ENCODE measurements at places on chromosomes 3 and 15.
A peak's percentile ranks its signal among the peaks of the same experiment; 100 is the strongest.

- DNase-seq = no peak
Measured at GRCh38 chr3:67685499-67685898, 31.1 kb upstream of the SUCLG2 start.

GRCh38 chr3:64494526-64494925 lies 193.3 kb downstream of the ADAMTS9 start:
- DNase-seq = no peak

GRCh38 chr3:32160706-32161214 lies 54.3 kb downstream of the GPD1L start:
- DNase-seq = no peak

GRCh38 chr3:98775459-98776139 lies 12.5 kb downstream of the ST3GAL6 start:
- DNase-seq = no peak

GRCh38 chr3:151979906-151980305 lies 106.5 kb downstream of the SUCNR1 start:
- DNase-seq = no peak

DNA sequence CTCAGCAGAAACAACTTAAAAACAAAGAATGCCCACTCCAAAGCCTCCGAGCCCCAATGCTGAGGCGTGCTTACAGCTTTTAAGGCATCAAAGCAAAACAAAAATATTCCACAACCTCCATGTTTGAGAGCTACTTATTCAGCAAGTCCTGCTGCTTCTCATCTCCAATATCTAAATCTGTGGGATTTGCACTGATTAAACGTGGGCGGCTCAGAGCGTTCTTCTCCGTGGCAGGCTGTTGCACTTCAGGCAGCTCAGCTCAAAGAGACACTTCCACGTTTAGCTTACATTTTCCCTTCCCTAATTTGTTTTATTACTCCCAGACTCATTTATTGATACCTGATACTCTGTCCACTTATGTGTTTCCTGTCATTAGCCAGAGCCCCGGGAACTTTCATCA lies 282.6 kb upstream of the MCTP2 start:
- no peak for DNase-seq

- no peak for DNase-seq
Measured at GRCh38 chr15:83991163-83991562, 244.4 kb upstream of the GOLGA6L4 start.

DNA sequence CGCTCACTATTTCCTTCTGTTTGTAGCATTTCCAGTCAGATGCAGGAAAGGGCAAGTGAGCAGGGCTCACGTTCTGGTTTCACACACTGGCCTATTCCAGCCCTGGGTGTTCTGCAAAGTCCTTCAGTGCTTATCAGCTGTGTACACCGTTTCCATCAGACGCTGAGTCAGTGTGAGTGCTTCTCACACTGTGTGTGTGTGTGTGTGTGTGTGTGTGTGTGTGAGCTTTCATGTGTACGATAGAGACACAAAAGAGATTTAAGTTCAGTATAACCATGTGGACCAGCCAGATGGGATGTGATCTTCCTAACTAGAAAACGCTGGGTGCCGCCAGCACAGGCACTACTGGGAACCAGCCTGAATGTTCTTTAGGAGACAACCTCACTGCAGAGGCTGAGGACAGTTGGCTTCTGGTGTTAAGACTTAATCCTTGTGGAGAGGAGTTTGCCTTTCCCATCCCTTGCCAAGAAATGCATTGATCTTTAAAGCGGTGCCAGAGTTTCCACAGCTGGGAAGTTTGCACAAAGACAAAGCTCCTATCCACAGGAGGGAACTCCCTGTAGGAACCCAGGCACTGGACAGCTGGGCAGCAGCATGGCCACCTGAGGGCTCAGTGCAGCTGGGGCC lies 3.9 kb upstream of the CHSY1 start:
- peak; percentile 38 for DNase-seq

DNA sequence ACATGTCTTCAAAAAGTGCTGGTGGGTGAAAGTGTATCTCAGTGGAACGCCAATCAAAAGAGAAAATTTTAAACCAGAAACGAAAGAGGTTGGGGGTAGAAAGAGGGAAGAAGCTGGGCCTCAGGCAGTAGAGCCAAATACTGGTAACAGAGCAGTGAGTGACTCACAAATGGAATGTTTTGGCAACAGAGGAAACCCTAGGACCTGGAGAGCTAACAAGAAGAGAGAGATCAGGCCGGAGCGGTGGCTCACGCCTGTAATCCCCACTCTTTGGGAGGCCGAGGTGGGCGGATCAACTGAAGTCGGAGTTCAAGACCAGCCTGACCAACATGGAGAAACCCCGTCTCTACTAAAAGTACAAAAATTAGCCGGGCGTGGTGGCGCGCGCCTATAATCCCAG lies 450.8 kb upstream of the NAALADL2 start:
- peak; percentile 24 for DNase-seq

DNA sequence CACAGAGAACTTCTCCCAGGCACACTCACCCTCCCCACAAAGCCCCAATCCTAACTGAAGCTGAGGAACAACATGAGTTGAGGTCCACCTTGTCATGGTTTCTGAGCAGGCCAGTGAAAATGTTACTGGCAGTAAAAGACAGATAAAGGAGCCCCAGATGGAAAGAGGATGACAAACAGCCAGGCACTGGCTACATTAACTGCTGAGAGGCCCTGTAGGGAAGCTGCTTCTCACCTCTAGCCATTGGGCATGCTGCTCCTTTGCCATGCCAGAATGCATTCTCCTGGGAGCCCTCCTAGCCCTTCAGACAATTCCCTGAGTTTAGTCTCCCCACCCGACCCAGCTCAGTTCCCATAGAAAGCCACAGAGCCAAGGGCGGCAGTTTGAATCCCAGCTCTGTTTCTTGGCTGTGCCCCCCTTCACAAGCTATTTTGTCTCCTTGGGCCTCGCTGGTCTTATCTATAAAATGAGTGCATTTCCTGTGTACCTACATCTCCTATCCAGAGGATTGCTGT lies 60.5 kb downstream of the LMCD1 start:
- DNase-seq = no peak

GRCh38 chr3:14652-15051 lies 181.9 kb upstream of the CHL1 start:
- peak; percentile 69 for DNase-seq

- DNase-seq = peak; percentile 28
Measured at GRCh38 chr15:31551323-31551722, 224.7 kb downstream of the KLF13 start.

GRCh38 chr3:38489766-38490165 lies 6.4 kb upstream of the EXOG start:
- no peak for DNase-seq

Measured in epithelial cell of esophagus (primary cell).